HCEC 1CT (cell line): ENCODE measurements at places on chromosomes 1 and 21.

GRCh38 chr1:10961300-10961833 is 51.1 kb upstream of the TARDBP start:
- no peak for DNase-seq

DNA sequence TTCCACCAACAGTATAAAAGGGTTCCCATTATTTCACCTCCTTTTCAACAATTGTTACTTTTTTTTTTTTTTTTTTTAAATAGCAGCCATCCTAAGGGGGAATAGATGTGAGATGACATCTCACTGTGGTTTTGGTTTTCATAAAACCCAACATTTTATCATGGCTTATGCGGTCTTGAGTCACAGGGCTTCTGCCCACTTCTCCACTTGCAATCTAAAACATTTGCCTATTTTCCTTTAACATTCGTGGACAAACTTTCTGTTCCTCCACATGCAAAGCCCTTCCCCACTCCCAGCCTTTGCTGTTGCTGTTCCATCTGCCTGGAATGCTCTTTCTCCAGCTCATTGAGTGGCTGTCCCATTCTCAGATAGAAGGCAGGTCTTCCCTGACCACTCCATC is 239.7 kb upstream of the KCNK2 start:
- DNase-seq = peak; percentile 74

GRCh38 chr1:155141749-155142148 is 1.4 kb upstream of the DPM3 start:
- no peak for DNase-seq

DNA sequence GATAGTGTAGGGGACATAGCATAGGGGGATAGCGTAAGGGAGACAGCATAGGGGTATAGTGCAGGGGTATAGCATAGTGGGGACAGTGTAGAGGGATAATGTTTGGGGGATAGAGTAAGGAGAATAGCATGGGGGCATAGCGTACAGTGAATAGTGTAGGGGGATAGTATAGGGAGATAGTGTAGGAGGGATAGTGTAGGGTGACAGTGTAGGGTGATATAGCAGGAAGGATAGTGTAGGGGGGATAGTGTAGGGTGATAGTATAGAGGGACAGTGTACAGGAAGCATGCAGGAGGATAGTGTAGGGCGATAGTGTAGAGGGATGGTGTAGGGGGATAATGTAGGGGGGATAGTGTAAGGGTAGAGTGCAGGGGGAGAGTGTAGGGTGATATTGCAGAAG is 11.7 kb upstream of the ARF1 start:
- DNase-seq = no peak

GRCh38 chr1:214351551-214352277 is 70.8 kb downstream of the SMYD2 start:
- no peak for DNase-seq

DNA sequence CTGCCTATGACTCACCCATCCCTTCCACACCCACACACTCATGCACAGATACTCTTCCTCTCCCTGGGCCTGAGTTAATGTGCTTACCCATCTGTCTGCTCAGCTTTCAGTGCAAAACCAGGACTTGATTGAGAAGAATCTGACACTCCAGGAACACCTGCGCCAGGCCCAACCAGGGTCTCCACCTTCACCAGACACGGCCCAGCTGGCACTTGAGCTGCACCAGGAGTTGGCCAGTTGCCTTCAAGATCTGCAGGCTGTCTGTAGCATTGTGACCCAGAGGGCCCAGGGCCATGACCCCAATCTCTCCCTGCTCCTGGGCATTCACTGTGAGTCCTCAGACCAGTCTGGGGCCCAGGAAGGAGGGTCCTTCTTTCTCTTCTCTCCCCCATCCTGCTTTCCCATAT is 3.5 kb upstream of the SH3BGRL3 start:
- no peak for DNase-seq

DNA sequence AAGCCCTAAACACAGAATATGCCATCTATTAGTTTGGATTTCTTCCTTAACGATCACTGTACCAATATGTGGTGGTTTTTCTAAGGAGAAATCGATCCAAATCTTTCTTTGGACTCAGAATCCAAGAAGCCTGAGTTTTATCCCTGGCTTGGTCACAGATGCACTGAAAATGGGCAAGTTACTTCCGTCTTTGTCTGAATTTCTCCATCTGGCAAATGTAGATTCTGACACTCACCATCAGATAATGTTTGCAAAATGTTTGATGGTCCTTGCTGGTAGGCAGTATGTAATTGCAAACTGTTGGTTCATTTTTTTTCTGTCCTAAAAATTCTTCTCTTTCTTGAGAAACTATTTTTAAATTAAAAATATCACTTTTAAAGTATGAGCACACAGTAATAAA is 115.0 kb downstream of the TSEN15 start:
- DNase-seq = no peak

GRCh38 chr21:44911384-44912157 is 9.1 kb downstream of the ITGB2 start:
- no peak for DNase-seq

DNA sequence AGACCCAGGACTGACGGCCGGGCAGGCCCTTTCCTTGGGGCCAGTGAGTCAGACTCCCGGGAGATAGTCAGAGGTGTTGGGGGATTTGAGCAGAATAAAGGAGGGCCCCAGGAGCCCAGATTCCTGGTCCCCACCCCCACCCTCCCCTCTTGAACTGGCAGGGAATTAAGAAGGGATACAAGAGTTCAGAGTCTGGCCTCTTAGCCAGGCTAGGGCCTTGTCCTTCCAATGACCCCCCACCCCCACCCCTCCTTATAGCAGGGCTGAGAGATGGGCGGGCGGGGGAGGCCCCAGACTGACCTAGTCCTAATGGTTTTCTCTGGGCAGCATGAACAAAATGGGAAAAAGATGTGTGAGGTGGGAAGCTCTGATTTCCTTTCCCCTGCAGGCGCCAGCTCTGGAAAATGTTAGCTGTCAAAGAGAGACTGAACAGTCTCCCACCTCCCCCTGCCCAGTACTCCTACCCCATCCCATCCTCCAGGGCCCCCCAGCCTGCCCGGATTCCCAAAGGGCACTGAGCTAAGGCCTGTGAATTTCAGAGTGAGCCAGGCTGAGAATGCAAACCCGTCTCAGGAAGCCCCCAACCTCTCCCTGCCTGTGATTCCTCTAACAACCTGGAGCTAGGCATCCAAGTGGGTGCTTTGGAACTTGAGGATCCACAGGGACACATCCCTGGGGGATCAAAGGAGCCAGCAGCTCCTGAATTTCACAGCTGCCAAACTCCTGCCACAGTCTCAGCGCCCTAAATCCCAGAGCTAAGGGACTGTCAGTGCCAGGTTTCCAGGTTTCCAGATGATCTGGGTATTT is 5.8 kb upstream of the CRABP2 start:
- no peak for DNase-seq

DNA sequence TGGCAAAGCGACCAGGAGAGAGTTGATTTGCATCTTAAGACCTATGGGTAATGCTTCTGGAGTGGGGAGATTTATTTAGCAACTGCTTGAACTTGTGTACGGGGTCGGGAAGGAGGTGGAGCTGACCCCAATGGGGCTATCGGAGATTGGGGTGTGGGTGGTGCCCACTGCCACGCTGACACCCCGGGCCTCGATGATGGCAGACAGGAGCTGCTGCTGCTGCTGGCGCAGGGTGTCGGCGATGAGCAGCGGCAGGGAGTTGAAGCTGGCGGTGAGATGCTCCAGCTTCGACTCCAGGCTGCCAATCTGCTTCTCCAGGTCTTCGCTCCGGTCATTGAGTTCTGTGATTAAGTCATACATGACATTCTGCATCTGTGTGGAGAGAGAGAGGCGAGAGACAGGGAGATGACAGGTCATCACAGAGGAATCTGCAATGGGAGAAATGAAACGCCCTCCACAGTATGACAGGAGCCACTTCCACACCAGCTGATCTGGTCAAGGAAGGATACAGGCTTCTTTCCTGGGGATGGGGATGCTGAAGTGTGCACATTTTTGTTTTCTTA is 100.0 kb upstream of the ADAR start:
- DNase-seq = no peak

- DNase-seq = no peak
These were observed 29.9 kb downstream of the TTF2 start for GRCh38 chr1:117089996-117090395.

- no peak for DNase-seq
These were observed 19.0 kb downstream of the CDC42 start for GRCh38 chr1:22071511-22071910.

DNA sequence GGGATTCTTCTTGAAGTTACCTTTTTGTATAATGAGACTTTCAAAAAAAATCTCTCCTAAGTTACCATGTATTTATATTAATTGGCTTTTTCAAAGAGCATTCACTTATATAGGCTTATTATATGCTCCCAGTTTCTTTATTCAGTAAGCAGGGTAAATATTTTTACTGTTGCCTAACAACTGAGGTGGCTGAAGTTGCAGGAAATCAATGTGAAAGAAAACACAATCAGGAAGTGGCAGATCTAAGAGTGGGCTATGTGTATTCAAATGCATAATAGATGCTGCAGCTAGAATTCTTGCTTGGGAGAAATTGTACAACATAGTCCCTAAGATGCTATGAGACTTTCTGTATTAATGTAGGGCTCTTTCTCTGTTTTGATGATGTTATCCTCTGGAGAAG is 606.9 kb downstream of the NUF2 start:
- no peak for DNase-seq

DNA sequence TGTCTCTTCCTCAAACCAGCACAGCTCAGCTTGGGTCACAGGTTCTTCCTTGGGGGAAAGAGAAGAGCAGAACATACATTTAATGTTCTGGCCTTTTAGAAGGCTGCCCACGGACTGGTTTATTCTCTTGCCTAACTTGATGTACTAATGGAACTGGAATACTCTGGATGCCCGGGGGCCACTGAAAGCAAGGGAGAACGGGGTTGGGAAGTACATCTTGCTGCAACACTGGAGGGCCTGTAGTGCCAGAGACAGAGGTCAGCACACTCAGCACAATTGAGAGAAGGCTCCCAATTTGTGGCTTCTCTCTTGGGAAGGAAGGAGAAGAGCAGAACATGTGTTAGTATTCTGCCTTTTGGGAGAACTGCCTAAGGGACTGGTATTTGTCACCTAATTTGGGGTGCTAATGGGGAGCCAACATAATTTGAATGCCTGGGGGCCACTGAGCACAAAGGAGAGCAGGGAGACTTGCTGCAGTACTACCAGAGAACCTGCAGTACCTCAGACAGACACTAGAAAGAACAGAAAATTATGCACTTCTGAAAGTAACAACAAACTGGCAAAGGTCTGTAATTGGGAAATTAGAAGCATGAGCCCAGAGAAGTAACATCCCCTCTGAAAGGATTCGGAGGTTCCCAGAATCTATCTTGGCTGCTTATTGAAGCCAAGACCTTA is 14.1 kb downstream of the ZNF691 start:
- no peak for DNase-seq
